Coronary artery (tissue), 2 donors: ENCODE measurements at places on chromosomes 3 and 15.
A peak's percentile ranks its signal among the peaks of the same experiment; 100 is the strongest.

DNA sequence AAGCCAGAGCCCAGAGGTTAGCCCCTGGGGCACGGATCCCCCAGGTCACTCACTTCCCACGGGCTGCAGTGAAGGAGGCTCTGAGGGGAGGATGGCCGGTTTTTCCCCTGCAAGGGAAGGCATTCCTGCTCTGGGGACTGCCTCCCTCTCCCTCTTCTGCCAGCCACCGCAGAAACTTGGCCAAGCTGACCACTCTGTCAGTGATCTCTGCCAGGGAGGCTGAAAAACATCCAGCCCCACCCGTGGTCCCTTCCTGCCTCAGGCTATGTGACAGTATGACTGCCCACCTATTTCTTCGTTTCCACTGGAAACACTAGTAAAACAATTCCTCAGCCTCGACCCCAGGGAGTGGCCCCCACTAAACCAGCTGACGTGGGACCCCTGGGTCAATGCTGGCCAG is 14.6 kb upstream of the FANCD2 start:
- peak; percentile 74 for DNase-seq

- DNase-seq: no peak
Observed at GRCh38 chr15:89556413-89557262, 18.6 kb upstream of the TICRR start.

GRCh38 chr3:8524249-8524648 is 22.6 kb downstream of the LMCD1 start:
- DNase-seq: no peak

DNA sequence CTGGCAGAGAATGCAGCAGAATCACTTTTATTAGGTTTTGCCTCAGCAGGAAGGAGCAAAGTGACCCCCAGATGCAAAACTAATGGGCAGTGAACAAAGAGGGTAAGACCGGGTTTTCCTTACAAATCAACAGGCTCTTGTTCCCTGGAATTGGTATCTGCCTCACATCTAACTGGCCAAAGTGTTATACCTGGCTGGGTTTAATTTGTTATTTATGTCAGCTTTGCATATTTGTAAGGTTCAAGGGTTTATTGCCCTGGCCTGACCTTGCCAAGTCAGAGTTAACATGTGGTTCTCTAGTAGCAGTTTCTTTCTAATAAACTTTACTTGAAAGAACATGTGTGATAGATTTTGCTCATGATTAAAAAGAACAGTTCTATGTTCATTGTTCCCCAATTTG is 431.7 kb upstream of the NR2F2 start:
- DNase-seq: no peak

DNA sequence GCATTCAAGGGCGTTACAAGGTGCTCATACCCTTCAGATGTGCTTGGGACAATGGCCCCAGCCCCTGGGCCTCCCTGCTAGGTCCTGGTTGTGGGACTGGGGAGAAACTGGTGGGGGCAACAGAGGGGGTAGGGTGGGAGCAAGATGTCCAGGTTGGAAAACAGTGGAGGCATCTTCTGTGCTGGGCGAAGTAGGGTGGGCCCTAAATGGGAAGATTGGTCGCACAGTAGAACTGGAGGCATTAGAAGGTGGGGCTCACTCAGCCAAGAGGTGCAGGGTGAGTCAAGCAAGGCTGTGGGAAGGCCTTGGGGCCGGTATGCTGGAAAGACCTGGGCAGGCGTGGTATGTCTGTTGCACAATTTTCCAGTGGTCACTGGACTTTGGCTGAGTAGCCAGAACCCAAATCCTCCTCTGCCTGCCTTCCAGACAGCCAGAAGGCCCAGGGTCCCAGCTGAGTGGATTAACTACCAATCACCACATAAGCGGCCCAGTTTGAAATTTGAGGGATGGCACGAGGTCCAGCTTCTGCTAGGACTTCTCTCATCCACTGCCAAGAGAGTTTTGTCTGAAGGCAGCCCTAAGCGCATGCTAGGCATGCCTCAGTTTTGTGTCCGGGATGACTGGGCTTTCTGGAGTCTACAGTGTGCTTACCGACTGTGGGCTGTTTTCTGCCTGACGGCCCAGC is 74.5 kb downstream of the LSM3 start:
- no peak for DNase-seq

- DNase-seq: no peak
Observed at GRCh38 chr15:77985931-77986480, 91.5 kb downstream of the TBC1D2B start.
